ENCODE measurements at places on chromosomes 16 and 17.

DNA sequence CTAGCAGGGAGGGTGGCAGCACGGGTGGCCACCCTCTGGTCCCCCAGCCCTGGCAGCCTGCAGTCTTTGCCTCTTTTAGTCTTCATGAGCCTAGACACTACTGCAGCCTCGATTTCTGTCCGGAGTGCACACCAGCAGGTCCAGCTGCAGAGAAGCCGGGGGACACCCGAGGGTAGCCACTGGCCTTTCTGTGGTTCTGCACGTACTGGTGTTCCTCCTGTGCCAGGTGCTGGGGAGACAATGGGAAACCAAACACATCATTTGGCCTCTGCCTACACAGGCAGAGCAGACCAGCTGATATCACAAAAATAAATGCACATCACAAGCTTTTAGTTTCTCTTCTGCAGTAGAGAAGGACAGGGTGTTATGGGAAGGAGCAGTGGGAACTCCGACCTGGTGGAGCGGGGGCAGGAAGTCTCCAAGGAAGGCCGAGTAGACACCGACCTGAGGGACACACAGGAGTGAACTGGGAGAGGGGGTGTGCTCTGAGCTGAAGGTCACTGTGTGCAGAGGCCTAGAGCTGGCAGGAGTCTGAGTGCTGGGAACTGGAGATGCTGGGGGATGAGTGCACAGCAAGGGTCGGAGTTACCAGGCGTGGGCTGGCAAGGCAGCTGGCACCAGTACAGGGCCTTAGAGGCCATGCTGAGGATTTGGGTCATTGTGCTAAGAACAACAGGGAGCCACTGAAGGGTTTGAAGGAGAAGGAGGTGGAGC lies 23.1 kb downstream of the GPT2 start:
- H3K36me3 ChIP-seq, result no peaks in the 10 kb centered on the region
- H3K4me3 ChIP-seq, result no peak overlapping the region
- no peaks in the 10 kb centered on the region for H3K4me1 ChIP-seq

- H3K4me3 ChIP-seq, result peak overlapping the region; percentile 78
- DNase-seq, result no peak
- H3K36me3 ChIP-seq, result no peaks in the 10 kb centered on the region
- no peak overlapping the region for H3K27ac ChIP-seq
- peaks cover 45% of the 10 kb centered on the region for H3K4me1 ChIP-seq
- H3K27me3 ChIP-seq, result peaks cover 20% of the 10 kb centered on the region
Observed at GRCh38 chr17:60135951-60136666, 13.7 kb upstream of the CA4 start.

DNA sequence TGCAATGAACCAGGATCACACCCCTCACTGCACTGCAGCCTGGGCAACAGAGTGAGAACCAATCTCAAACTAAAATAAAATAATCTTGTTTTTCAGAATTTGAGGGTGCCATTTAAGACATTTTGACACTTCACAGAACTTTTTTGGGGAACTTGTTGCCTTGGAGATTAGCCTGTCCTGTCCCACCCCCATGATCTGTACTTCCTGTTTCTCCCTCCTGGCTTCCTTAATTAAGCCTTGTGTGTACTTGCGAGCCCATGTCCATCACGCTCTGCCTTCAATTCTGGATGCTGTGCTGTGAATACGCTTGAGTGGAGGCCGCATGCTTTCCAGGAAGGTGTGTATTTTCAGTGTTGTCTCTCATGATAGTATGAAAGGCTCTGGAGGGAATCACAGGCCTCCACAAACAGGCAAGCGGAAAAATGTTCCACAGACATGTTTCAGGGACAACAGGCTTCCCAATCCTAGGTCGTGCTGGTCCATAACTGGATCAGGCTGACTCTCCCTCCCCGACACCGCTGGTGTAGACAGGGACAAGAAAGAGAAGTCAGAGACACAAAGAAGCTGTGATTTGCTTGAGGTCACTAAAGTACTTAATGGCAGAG lies 56.9 kb downstream of the NOS2 start:
- H3K27me3 ChIP-seq, result no peaks in the 10 kb centered on the region
- H3K27ac ChIP-seq, result no peak overlapping the region
- H3K4me3 ChIP-seq, result no peak overlapping the region
- peak; percentile 36 for DNase-seq
- no peaks in the 10 kb centered on the region for H3K36me3 ChIP-seq

GRCh38 chr16:56350491-56351405 lies 74.6 kb downstream of the AMFR start:
- no peaks in the 10 kb centered on the region for H3K27me3 ChIP-seq
- H3K27ac ChIP-seq, result no peak overlapping the region
- H3K36me3 ChIP-seq, result no peaks in the 10 kb centered on the region
- DNase-seq, result no peak
- H3K4me3 ChIP-seq, result no peak overlapping the region
- no peaks in the 10 kb centered on the region for H3K4me1 ChIP-seq

GRCh38 chr17:43444223-43445008 lies 39.4 kb upstream of the DHX8 start:
- no peaks in the 10 kb centered on the region for H3K27me3 ChIP-seq
- DNase-seq, result no peak
- no peak overlapping the region for H3K27ac ChIP-seq
- H3K4me3 ChIP-seq, result no peak overlapping the region

DNA sequence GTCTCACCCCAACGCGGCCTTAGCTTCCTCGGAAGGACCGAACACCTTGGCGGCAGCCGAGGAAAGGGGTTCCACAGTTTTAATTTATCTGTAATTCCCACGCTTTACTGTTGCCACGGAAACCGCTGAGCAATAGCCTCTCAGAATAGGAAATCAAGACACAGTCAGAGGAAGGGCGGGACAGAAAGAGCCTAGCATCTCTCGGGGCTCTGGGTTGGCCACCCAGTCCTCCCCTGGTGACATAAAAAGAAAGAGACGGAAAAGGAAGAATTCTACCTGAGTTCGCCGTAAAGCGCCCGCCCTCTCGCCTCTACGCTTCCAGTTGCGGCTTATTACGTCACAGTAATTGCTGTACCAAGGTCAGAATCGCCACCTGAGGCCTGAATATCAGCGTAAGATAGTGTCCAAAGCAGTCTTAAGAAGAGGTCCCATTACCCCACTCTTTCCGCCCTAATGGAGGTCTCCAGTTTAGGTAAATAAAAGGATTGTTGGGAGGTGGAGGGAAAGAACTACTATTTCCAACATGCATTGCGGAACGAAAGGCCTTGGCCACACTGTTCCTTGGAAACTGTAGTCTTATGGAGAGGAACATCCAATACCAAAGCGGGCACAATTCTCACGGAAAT lies 761 bp upstream of the NBR1 start:
- peak overlapping the region; percentile 78 for H3K4me3 ChIP-seq
- H3K27ac ChIP-seq, result peak overlapping the region; percentile 97
- H3K36me3 ChIP-seq, result no peaks in the 10 kb centered on the region
- DNase-seq, result peak; percentile 95

DNA sequence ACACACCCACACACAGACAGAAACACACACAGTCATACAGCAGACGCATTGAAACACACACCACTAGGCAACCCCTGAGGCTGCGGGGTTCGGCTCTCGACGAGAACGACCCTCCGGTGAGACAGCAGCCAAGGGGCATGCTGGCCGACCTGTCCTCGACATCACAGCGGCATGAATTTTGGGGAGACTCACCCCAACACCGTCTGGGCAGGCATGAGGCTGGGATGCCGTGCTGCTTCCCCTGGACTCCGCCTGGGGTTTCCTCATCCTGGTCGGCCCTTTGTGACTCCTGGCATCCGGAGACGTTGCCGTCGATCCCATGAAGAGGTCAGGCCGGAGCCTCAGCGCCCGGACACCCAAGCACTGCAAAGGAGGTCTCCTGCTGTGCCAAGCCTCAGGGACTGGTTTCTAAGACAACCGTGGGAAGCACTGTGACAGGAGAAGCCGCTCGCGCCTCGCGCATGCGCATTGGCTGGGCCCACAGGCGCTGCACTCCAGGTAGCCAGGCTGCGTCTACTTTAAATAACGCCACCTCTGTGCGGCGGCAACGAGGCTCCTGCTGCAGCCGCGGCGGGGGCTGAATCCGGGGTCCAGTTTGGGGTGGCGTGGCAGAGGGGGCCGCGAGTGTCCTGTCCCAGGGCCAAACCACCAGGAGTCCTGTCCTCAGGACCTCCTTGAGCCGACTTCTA lies 13.8 kb upstream of the KCNJ18 start:
- no peak overlapping the region for H3K4me3 ChIP-seq
- no peak overlapping the region for H3K27ac ChIP-seq
- H3K36me3 ChIP-seq, result no peaks in the 10 kb centered on the region
- H3K4me1 ChIP-seq, result no peaks in the 10 kb centered on the region
- H3K27me3 ChIP-seq, result no peaks in the 10 kb centered on the region

GRCh38 chr16:23132775-23133463 lies 16.3 kb downstream of the USP31 start:
- no peaks in the 10 kb centered on the region for H3K27me3 ChIP-seq
- DNase-seq, result no peak
- no peaks in the 10 kb centered on the region for H3K36me3 ChIP-seq
- H3K4me3 ChIP-seq, result peak overlapping the region; percentile 33
- H3K27ac ChIP-seq, result peak overlapping the region; percentile 80
- no peaks in the 10 kb centered on the region for H3K4me1 ChIP-seq

- H3K27me3 ChIP-seq, result no peaks in the 10 kb centered on the region
- DNase-seq, result no peak
- H3K27ac ChIP-seq, result peak overlapping the region; percentile 98
- H3K4me3 ChIP-seq, result no peak overlapping the region
- no peaks in the 10 kb centered on the region for H3K4me1 ChIP-seq
Observed at GRCh38 chr17:76704805-76705204, 6.0 kb downstream of the MXRA7 start.

DNA sequence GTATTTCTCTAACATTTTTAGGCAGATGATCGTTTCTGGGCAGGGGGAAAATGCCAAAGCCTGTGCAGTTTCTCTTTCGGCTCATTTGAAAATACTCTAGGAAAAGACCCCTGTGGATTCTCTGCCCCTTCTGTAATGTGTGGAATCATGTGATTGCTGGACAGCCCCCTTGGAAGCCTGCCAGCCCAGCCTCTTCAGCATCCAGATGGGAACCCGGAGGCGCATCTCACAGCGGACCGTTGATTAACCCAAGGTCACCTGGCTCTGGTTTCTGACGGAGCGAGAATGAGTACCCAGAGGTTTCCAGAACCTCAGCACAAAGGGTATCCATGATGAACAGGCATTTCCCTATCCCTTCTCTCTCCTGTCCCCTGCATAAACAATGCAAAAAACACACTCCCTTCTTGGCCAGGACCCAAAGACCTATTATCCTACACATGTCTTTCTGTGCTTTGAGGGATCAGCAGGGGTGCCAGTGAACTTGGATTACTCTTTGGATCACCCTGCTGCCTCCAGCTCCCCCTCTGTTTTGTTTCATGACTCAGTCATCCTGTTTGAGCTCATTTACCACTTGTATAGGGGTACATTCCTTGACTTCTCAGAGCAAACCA lies 957.1 kb upstream of the RBFOX1 start:
- H3K36me3 ChIP-seq, result no peaks in the 10 kb centered on the region
- H3K4me1 ChIP-seq, result no peaks in the 10 kb centered on the region
- DNase-seq, result no peak
- H3K27ac ChIP-seq, result no peak overlapping the region
- no peaks in the 10 kb centered on the region for H3K27me3 ChIP-seq

DNA sequence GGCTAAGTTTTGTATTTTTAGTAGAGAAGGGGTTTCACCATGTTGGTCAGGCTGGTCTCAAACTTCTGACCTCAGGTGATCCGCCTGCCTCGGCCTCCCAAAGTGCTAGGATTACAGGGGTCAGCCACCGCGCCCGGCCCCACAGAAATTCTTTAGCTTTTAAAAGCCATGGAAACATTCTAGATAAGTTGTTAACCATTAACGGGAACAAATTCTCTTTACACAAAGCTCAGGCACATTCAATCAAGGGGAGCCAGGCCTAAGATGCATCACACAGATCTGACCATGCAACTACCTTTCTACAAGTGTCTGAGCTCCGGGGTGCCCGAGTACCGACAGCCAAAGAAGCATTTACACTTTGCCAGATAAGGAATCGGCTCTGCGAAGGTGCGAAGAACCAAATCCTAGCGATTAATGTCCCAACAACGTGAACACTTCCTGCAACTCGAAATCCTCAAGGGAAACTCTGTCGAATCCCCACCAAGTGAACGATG lies 1.0 kb downstream of the EMC8 start:
- H3K36me3 ChIP-seq, result peaks cover 42% of the 10 kb centered on the region
- H3K4me3 ChIP-seq, result peak overlapping the region; percentile 71
- H3K4me1 ChIP-seq, result no peaks in the 10 kb centered on the region
- no peaks in the 10 kb centered on the region for H3K27me3 ChIP-seq
- no peak overlapping the region for H3K27ac ChIP-seq

Data from right atrium auricular region (tissue), 2 donors.